ENCODE measurements at places on chromosomes 16 and 17.

DNA sequence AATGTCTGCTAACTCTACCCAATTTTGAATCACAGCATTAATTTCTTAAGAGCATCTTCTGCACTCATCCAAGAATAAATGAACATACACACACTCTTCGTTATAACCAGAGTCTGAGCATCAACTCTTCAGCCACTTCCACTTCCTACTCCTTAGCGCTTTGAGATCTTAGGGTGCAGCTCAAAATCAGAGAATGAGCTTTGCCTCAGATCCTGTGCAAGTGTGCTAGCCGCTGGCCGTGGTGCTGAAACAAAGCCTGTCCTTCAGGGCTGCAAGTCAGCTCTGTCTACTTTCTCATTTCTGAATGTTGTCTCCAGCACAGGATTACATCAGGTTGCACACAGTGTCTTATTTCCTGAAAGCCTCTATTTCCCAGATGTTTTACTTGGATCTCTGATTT, 165.4 kb downstream of the AIPL1 start:
- DNase-seq = no peak

DNA sequence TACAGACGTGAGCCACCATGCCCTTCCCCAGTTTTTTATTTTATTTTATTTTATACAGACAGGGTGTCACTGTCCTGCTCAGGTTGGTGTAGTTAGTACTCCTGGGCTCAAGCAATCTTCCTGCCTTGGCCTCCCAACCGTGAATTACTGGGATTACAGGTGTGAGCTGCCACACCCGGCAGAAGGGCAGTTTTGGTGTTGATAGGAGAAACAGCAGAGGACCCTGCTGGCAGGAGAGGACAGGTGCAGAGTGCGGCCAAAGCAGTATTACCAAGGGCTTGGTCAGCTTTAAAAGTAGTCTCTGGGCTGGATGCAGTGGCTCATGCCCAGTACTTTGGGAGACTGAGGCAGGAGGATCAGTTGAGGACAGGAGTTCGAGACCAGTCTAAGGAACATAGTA, 22.9 kb downstream of the FOXK2 start:
- DNase-seq = no peak

GRCh38 chr17:67521775-67522069, 144.6 kb downstream of the PITPNC1 start:
- DNase-seq = no peak

- DNase-seq = no peak
These were observed 22.0 kb upstream of the CIBAR2 start for GRCh38 chr16:85134076-85134788.

GRCh38 chr16:57888128-57888527, 82.8 kb downstream of the CNGB1 start:
- no peak for DNase-seq

Measured in NCI-H1092 (cell line).